ENCODE measurements at places on chromosomes 3 and 15. TPM values are rescaled to one million over a fixed set of nuclear protein-coding genes. Genes with fewer than 3 reads are reported as not detected.

- peak; percentile 99 for DNase-seq
These were observed 37.9 kb upstream of the TSC22D2 start for GRCh38 chr3:150370122-150370602.

- DNase-seq, result no peak
These were observed 33.2 kb upstream of the MME start for GRCh38 chr3:155046935-155047334.

DNA sequence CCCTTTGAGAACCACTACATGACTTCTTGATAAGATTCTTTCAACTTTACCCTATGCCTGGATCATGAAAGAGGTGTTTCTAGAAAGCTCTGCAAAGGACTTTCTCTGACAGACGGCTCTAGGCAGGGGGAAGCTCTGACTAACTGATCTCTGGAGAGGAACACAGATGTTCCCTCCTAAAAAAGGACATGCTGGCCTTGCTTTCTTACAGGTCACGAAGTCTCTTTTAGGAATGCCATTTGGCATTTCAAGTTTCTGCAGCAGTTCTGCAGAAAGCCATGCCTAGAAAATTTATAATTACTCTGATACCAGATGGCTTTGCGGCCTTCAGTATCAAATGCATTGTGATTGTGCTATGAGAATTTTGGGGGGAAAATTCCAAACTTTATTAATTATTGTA lies 275.4 kb upstream of the CTDSPL start:
- no peak for DNase-seq

The FBXO40 gene
- 0.05 TPM for total RNA-seq

DNA sequence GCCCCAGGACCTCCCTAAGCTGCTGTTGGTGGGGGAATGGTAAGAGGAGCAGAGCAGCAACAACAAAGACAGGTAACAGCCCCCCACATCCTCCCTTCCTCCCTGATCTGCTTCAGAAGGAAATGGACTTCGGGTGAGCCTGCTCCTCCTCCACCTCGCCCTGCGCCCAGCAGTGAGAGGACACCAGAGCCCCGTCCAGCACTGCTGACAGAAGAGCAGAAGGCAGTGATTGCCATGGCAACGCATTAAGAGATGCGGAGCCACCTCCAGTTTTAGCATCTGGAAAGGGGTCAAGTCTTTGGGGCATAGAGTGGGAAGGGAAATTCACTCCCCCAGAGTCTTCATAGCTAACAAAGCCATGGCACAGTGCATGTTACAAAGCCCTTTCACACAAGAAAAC lies 77.6 kb upstream of the HRH1 start:
- DNase-seq, result no peak

GRCh38 chr3:111803123-111803593 lies 55.9 kb upstream of the PHLDB2 start:
- peak; percentile 97 for DNase-seq

The CSNK1G1 gene
- 15.0 TPM for total RNA-seq

- no peak for DNase-seq
These were observed 246.6 kb upstream of the KCNMB2 start for GRCh38 chr3:178289544-178290160.

- DNase-seq, result peak; percentile 46
These were observed 159.6 kb upstream of the KCNH8 start for GRCh38 chr3:18988614-18989229.

GRCh38 chr15:71757741-71758530 lies 52.4 kb upstream of the NR2E3 start:
- DNase-seq, result no peak

- peak; percentile 87 for DNase-seq
These were observed 959 bp upstream of the RASA2 start for GRCh38 chr3:141485641-141486495.

Data from HT1080 (cell line).